Psoas muscle (tissue), 8 donors: ENCODE measurements at places on chromosomes 7 and 10. TPM values are rescaled to one million over a fixed set of nuclear protein-coding genes. Genes with fewer than 3 reads are reported as not detected.
A peak's percentile ranks its signal among the peaks of the same experiment; 100 is the strongest.

MXI1 gene
- total RNA-seq, result 36.0 TPM

SEMA4G gene
- total RNA-seq, result 1.0 TPM

NEURL1 gene
- 76.1 TPM for total RNA-seq

- no peak for DNase-seq
Observed at GRCh38 chr7:1897861-1898627, 228.0 kb downstream of the ELFN1 start.

SCART1 gene
- total RNA-seq, result 0.37 TPM

FAM25C gene
- not detected for total RNA-seq

DNA sequence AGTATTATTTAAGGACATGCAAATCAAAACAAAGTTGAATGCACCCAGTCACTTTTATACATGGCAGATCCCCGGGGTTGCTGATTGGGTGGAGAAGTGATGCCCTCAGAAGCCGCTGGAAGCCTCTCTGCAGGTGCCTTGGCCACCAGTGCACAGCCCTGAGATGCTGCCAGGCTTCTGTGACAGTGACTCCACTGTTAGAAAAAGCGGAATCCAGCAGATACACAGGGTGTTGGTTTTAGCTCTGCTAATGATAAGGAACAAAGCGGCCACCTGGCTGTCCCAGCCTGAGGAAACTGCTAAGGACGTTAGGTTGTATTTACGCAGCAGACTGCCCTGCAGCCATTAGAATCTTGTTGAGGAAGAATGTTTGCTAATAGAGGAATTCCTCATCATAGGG, 47.5 kb downstream of the JAKMIP3 start:
- no peak for DNase-seq

GRCh38 chr10:2994221-2994961, 73.0 kb upstream of the PFKP start:
- no peak for DNase-seq

DNA sequence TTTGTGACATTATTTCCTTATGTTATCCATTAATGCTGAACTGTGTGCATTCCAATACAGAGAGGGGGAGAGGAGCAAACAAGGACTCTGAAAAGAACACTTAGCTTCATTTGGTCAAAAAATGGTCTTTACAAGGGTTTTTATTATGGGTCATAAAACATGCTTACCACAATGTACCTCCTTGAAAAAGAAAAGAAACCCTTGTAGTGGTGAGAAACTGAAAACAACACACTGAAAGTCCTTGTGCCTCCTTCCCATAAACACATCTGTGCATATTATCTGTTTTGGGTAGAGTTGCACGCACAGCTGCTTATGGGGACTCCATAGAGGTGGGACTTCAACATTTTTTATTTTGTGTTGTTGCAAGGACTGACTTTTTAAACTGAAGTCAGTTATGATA, 98.7 kb downstream of the CDK6 start:
- DNase-seq, result no peak

STEAP2 gene
- total RNA-seq, result 1.4 TPM

GRCh38 chr7:158933468-158934139, 77.2 kb downstream of the DYNC2I1 start:
- DNase-seq, result no peak

GRCh38 chr10:74859546-74859945, 33.1 kb downstream of the KAT6B start:
- no peak for DNase-seq

DNA sequence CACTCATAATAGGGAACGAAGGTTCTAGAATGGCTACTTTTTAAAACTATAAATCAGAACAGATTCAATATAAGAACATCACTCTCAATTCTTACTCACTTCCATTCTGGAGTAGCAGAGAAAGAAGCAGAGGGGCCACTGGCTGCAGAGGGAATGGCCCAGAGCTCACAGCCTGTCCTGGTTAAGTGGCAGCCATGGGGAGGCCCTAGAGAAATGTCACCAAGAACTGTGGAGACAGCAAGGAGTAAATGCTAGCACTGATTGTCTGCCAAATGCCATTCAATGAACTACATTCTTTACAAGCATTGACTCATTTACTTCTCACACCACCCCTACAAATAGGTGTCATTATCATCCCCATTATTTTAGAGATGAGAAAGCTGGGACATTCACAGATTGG, 74.6 kb upstream of the KCNMA1 start:
- DNase-seq, result no peak

- no peak for DNase-seq
Observed at GRCh38 chr10:30959836-30960210, 71.8 kb downstream of the ZNF438 start.

GRCh38 chr7:49805371-49806007, 32.1 kb downstream of the VWC2 start:
- DNase-seq, result no peak

GRCh38 chr10:76675951-76676587, 961.5 kb downstream of the KCNMA1 start:
- peak; percentile 54 for DNase-seq

DNA sequence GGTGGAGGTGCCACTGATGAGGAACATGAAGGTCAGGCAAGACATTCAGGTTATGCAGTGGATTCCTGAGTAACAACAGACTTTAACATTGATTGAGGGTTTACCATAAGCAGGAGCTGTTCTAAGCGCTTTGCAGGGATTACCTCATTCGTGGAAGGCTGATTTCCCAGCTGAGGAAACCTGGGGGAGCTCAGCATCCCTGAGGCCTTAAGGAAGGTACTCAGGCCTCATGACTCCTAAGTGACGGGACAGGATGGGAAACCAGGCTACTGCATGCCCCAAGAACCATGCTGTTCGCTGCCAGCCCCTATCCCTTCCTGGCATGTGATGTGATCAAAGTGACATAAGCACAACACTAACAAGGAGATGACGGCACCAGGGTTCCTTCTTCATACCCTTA, 143.6 kb upstream of the NFE2L3 start:
- DNase-seq, result no peak

- no peak for DNase-seq
Observed at GRCh38 chr10:34022195-34022594, 687.7 kb upstream of the NRP1 start.

GRCh38 chr10:69153227-69153626, 26.8 kb upstream of the SUPV3L1 start:
- no peak for DNase-seq

DNA sequence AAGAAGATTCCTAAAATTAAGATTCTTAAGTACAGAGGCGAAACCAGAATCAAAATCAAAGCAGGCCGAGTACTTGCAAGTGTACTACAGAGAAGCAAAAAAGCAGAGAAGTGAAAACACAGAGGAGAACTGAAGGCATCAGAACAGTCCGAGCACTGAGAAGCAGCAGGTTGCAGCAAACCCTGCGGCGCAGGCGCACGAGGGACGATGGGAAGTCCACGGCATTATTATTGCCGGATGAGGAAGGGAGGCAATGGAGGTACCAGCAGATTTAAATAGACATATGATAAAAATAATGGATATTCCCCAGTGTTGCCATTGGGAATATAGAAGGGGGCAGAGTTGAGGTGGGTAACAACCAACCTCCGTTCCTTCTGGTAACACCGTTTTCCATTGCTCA, 7.2 kb upstream of the SPAM1 start:
- DNase-seq, result no peak

- DNase-seq, result no peak
Observed at GRCh38 chr7:27688056-27688455, 25.4 kb upstream of the HIBADH start.

GRCh38 chr10:784403-785088, 95.1 kb upstream of the DIP2C start:
- peak; percentile 82 for DNase-seq

DNA sequence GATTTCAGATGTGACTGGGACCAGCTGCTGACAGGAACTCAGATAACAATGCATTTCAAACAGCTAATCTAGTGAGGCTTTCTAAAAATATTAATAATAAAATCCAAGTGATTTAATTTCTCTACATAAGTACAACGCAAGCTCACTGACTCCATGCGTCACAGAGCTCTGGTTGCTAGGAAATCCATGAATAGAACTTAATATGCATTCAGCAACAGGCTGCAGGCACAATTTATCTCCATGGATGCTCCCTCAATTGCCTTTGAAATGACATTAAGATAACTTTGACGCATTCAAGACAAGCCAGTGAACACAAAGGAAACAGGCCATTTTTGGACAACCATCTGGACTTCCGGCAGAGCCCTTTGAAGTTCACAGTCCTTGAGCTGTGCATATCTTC, 118.7 kb upstream of the COL1A2 start:
- no peak for DNase-seq

GRCh38 chr10:96577069-96577468, 9.7 kb downstream of the TM9SF3 start:
- no peak for DNase-seq

GRCh38 chr10:121739114-121739513, 140.9 kb upstream of the FGFR2 start:
- no peak for DNase-seq

DNA sequence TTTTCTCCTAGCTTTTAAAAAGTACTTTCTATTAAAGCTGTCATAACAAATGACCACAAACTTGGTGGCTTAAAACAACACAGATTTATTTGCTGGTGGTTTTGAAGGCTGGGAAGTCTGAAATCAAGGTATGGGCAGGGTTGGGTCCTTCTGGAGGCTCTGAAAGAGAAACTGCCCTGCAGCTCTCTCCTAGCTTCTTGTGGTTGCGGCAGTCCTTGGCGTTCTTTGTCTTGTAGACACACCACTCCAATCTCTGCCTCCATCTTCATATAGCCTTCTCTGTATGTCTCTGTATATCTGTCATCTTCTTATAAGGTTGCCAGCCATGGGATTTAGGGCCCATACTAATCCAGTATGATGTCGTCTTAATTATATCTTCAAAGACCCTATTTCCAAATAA, 79.4 kb upstream of the PRR15 start:
- no peak for DNase-seq

DNA sequence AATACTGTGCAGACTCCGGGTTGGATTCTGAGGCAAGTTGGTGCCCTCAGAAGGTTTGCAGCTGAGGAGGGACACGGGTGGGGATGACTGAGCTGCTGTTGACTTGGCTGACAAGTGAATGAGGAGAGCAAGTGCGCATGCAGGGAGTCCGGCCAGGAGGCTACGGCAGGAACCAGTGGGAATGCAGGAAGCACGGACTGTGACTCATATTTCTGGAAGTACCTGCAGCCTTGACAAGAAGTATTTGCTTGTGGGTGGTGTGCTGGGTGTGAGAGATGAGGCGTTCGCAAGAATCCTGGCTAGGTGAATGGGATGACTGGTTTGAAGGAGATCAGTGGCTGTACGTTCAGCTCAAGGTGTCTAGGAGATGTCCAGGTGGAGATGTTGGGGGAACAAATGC, 30.8 kb upstream of the FXYD4 start:
- no peak for DNase-seq
